ENCODE measurements at places on chromosomes 3 and 15. TPM values are rescaled to one million over a fixed set of nuclear protein-coding genes. Genes with fewer than 3 reads are reported as not detected.

Gene UCN2
- total RNA-seq, result 8.3 TPM

Gene SNX22
- 1.3 TPM for total RNA-seq

Gene DUOXA2
- not detected for total RNA-seq

Gene CAMP
- total RNA-seq, result not detected

Gene AGTR1
- 0.59 TPM for total RNA-seq

Gene IGSF11
- total RNA-seq, result 5.1 TPM

Gene PGBD4
- 1.6 TPM for total RNA-seq

Gene PRTG
- 8.6 TPM for total RNA-seq

Gene CTSH
- 45.9 TPM for total RNA-seq

Gene GRK7
- total RNA-seq, result not detected

Gene FLNB
- total RNA-seq, result 409 TPM

Gene EIF4E3
- 3.8 TPM for total RNA-seq

Gene TXNRD3
- total RNA-seq, result 8.2 TPM

Gene LIPC
- not detected for total RNA-seq

Gene CFAP161
- not detected for total RNA-seq

Gene CGGBP1
- 39.1 TPM for total RNA-seq

Gene MKRN3
- total RNA-seq, result 1.1 TPM

Gene CILP
- 0.67 TPM for total RNA-seq

Gene STRIT1
- total RNA-seq, result not detected

Gene TTLL13
- 0.09 TPM for total RNA-seq

Gene GPR15
- total RNA-seq, result not detected

Gene GOLGA6B
- not detected for total RNA-seq

Gene NDN
- 0.07 TPM for total RNA-seq

Gene DPPA4
- not detected for total RNA-seq

Gene BFSP2
- total RNA-seq, result not detected

Gene B3GALNT1
- 0.18 TPM for total RNA-seq

Gene TGM4
- 0.39 TPM for total RNA-seq

Gene CHRNA5
- 30.7 TPM for total RNA-seq

Gene ADAMTS9
- 0.73 TPM for total RNA-seq

Gene IL12A
- 1.3 TPM for total RNA-seq

Gene TMEM212
- not detected for total RNA-seq

Gene GDPGP1
- 4.5 TPM for total RNA-seq

Gene SLC35G2
- 24.6 TPM for total RNA-seq

Gene SPINT1
- 0.94 TPM for total RNA-seq

Gene PLA2G4E
- not detected for total RNA-seq

Gene ACKR2
- 0.10 TPM for total RNA-seq

Gene ZNF639
- total RNA-seq, result 22.3 TPM

Gene CHRM5
- total RNA-seq, result not detected

Gene CFAP91
- total RNA-seq, result 0.32 TPM
